ENCODE measurements at places on chromosomes 5 and 9. TPM values are rescaled to one million over a fixed set of nuclear protein-coding genes. Genes with fewer than 3 reads are reported as not detected.
A peak's percentile ranks its signal among the peaks of the same experiment; 100 is the strongest.

- no peak overlapping the region for H3K4me3 ChIP-seq
- no peaks in the 10 kb centered on the region for H3K36me3 ChIP-seq
- no peaks in the 10 kb centered on the region for H3K4me1 ChIP-seq
- H3K27me3 ChIP-seq = no peaks in the 10 kb centered on the region
- no peak overlapping the region for H3K27ac ChIP-seq
- no peak for DNase-seq
These were observed 50.7 kb upstream of the RIC1 start for GRCh38 chr9:5578018-5578697.

GRCh38 chr5:129724647-129725046, 23.2 kb upstream of the MINAR2 start:
- no peaks in the 10 kb centered on the region for H3K27me3 ChIP-seq
- no peak overlapping the region for H3K4me3 ChIP-seq
- H3K4me1 ChIP-seq = no peaks in the 10 kb centered on the region
- H3K27ac ChIP-seq = no peak overlapping the region
- no peaks in the 10 kb centered on the region for H3K36me3 ChIP-seq

DNA sequence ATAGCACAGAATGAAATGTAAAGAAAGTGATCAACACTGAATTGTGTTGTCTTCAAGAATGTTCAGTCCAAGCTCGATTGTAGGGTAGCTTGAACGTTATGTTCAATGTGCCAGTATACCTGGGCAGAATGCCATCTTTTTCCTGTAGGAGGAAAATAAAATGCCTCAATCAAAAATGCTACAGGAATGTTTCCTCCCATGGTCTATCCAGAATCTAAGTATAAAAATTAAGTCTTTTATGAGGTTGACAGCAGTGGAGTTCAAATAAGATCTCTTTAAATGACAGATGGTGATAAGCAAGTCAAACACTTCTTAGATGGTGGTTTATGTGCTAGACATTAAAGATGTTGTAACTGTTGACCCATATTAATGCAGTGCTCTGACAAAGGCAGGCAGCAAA, 488.6 kb downstream of the CSNK1G3 start:
- H3K27ac ChIP-seq = no peak overlapping the region
- no peaks in the 10 kb centered on the region for H3K27me3 ChIP-seq
- H3K4me1 ChIP-seq = no peaks in the 10 kb centered on the region
- no peaks in the 10 kb centered on the region for H3K36me3 ChIP-seq

- DNase-seq = no peak
- H3K27ac ChIP-seq = no peak overlapping the region
- no peaks in the 10 kb centered on the region for H3K4me1 ChIP-seq
- no peaks in the 10 kb centered on the region for H3K27me3 ChIP-seq
These were observed 173.0 kb upstream of the PDE4D start for GRCh38 chr5:60066502-60066901.

- peaks cover 19% of the 10 kb centered on the region for H3K36me3 ChIP-seq
- no peak overlapping the region for H3K4me3 ChIP-seq
- no peak overlapping the region for H3K27ac ChIP-seq
These were observed 53.5 kb upstream of the MCCC2 start for GRCh38 chr5:71533615-71534014.

- H3K4me1 ChIP-seq = no peaks in the 10 kb centered on the region
- no peaks in the 10 kb centered on the region for H3K36me3 ChIP-seq
- H3K4me3 ChIP-seq = no peak overlapping the region
- DNase-seq = no peak
- no peaks in the 10 kb centered on the region for H3K27me3 ChIP-seq
- no peak overlapping the region for H3K27ac ChIP-seq
These were observed 23.3 kb downstream of the CSF2 start for GRCh38 chr5:132096904-132097303.

- H3K27me3 ChIP-seq = no peaks in the 10 kb centered on the region
- H3K4me3 ChIP-seq = no peak overlapping the region
- H3K4me1 ChIP-seq = no peaks in the 10 kb centered on the region
- H3K36me3 ChIP-seq = no peaks in the 10 kb centered on the region
These were observed 15.2 kb upstream of the TERT start for GRCh38 chr5:1310118-1310517.

- H3K27me3 ChIP-seq = no peaks in the 10 kb centered on the region
- no peaks in the 10 kb centered on the region for H3K4me1 ChIP-seq
- H3K4me3 ChIP-seq = no peak overlapping the region
- no peak overlapping the region for H3K27ac ChIP-seq
These were observed 46.9 kb downstream of the LARP1 start for GRCh38 chr5:154802050-154802449.

GRCh38 chr5:133196441-133197085, 144.8 kb downstream of the HSPA4 start:
- no peaks in the 10 kb centered on the region for H3K27me3 ChIP-seq
- no peak for DNase-seq
- H3K4me3 ChIP-seq = no peak overlapping the region
- no peak overlapping the region for H3K27ac ChIP-seq
- H3K36me3 ChIP-seq = no peaks in the 10 kb centered on the region

GRCh38 chr5:1934056-1934394, 51.3 kb upstream of the IRX4 start:
- H3K36me3 ChIP-seq = no peaks in the 10 kb centered on the region
- no peaks in the 10 kb centered on the region for H3K27me3 ChIP-seq
- H3K4me3 ChIP-seq = no peak overlapping the region

DNA sequence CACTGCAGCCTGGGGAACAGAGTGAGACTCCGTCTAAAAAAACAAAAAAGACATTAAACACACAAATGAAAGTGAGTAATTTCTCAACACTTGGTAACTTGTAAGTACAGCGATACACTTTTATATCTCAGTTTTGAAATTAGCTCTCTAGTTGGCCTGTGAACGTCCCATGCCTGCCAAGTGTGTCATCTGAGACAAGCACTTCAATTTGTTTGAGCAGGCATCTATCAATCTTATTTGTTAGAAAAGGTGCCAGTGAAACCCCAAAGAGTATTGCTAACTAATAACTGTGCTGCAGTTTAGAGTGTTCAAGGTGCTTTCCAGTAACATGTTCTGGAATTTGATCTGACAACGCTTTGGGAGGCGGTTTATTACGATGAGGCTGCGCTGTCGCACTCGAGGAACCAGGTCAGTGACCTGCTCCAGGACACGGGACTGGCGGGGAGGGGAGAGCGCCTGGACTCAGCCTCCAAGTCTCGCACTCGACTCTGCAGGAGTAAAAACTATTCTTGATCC, 1.1 kb upstream of the SPIN1 start:
- H3K27ac ChIP-seq = peak overlapping the region; percentile 88
- no peaks in the 10 kb centered on the region for H3K36me3 ChIP-seq
- H3K27me3 ChIP-seq = no peaks in the 10 kb centered on the region
- peak overlapping the region; percentile 100 for H3K4me3 ChIP-seq
- peaks cover 11% of the 10 kb centered on the region for H3K4me1 ChIP-seq

DNA sequence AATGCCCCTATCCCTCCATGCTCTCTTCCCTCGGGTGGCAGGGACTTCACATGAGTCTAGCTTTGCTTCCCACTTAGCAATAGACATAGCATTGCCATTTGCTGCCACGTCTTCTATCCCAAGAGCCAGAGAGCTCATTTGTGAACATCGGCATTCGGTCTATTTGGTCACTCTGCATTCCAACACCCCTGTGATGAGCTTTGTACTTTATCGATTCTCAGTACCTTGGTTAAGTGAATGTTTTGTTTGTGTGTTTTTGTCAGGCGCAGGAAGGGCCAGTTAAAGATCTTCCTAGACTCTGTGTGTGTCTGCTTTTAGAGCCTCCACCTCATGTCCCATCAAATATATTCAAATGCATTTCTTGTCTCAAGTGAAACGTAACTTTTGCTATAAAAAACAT, 141.7 kb downstream of the TARS1 start:
- no peak overlapping the region for H3K27ac ChIP-seq
- no peaks in the 10 kb centered on the region for H3K36me3 ChIP-seq
- H3K27me3 ChIP-seq = no peaks in the 10 kb centered on the region
- no peak for DNase-seq

DNA sequence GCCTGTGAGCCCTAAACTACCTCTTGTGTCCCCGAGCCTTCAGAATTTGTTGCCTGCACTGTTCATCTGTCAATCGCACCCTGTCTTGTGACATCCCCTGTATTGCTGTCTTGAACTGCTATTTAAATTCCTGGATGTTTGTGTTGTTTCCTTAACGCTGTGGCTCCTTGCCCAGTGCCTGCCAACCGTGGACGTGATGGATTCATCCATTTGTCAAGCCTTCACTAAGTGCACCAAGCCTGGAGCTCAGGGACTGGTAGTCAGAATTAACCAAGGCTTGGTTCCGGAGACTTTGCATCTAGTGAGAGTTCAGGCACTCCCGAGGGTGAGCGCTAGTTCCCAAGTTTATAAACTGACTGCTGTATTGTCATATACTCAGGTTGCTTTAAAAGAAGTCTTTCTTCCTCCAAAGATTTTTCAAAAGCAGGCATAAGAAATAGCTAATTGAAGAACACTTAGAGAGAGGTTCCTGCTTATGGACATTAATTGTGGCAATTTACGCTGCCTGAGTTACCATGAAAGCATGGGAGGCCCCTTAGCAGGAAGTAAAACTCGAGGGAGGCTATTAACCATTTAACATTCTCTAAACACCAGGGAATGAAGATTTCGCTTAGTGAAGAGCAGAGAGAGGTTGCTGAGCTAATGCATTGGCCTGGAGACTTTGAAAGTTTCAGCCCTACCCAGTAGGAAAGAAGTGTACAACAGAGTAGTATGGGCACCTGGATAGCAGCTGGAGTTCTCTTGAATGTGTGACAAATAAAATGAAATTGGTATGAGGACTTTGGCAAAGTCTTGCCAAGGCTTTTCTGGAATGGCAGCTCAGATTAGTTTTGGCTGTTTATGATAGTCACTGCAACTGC, 29.0 kb downstream of the RGS3 start:
- peak overlapping the region; percentile 92 for H3K27ac ChIP-seq
- H3K4me1 ChIP-seq = peaks cover 48% of the 10 kb centered on the region
- H3K36me3 ChIP-seq = peaks cover 4% of the 10 kb centered on the region
- H3K27me3 ChIP-seq = no peaks in the 10 kb centered on the region
- no peak overlapping the region for H3K4me3 ChIP-seq

DNA sequence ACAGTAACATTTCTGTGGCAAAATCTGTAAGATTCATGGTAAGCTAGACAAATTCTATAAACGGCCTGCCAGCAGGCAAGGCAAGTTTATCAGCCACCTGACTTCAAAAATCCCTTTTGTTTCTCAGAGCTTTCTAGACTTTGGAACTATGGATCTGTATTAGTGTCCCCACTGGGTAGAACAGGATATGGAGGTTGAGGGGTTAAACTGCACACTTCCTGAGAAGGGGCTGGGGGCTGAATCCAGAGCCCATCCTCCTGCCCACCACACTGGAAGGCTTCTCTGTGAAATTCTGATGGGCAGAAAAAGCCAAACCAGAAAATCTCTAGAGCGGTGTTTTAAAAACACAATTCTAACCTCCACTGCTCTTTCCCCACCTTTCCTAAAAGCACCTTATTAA, 128.7 kb downstream of the ENTREP1 start:
- no peak overlapping the region for H3K4me3 ChIP-seq
- H3K4me1 ChIP-seq = no peaks in the 10 kb centered on the region
- H3K27me3 ChIP-seq = no peaks in the 10 kb centered on the region
- no peak for DNase-seq
- peaks cover 11% of the 10 kb centered on the region for H3K36me3 ChIP-seq
- H3K27ac ChIP-seq = no peak overlapping the region

DNA sequence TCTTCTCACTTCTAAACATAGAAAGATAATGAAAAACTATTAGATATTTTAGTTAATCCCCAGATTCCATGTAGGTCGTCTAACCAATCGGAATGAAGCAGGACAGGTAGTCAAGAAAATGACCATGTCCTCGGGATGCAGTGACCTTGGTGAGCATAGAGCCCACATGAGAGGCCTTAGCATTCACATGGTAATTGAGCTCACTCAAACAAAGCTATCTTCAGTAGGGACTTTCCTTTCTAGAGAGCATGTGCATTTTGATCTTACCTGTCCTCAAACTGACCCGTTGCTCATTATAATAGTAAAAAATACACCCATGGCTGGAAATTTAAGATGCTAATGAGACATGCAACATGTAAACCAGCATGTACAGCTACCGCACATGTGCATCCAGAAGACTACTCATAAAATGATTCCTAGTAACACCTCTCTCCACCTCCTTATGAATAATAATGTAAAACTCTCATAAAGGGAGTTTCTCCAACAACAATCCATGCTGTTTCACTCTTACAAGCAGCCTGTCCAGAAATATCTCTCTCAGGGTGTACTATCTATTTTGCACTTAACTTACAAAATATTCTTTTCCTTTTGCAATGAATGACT, 274.0 kb upstream of the CDH9 start:
- no peak overlapping the region for H3K4me3 ChIP-seq
- no peaks in the 10 kb centered on the region for H3K4me1 ChIP-seq

DNA sequence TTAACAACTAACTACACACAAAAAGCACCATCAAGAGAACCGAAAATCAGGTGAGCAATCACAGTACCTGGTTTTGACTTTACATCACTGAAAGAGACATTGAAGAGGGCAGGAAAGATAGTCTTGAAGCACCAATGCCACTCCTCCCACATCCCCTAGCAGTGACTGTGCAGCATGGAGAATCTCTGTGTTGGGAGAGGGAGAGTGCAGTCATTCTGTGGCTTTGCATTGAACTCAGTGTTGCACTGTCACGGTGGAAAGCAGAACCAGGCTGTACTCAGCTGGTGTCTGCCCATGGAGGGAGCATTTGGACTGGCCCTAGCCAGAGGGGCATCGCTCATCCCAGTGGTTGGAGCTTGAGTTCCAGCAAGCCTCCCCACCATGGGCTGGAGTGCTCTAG, 40.4 kb downstream of the C5 start:
- H3K4me1 ChIP-seq = no peaks in the 10 kb centered on the region
- H3K4me3 ChIP-seq = no peak overlapping the region
- H3K27ac ChIP-seq = no peak overlapping the region
- DNase-seq = no peak

DNA sequence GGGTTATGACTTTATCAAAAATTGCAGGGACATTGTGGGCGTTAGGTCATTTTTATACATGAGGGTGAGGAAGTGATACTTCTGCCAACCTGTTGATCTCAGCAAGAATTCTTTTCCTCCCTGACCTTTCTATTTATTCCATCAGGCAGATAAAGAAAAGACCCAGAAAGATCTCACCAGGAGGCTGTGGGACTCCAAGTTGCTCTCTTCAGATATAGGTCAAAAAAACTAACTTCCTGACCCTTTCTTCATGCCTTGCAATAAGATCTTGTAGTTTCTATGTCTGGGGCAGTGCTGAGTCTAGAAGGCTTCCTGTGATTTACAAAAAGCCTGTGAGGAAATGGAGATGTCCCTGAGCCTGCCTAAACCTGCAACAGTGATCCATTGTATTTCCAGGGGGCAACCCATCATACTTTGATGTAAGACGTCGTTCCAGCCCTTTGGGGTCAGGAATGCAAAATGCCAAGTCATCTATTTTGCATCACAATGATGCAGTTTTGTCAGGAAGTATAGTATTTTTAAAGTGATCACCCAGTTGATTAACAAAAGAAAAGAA, 22.0 kb upstream of the PIK3R1 start:
- H3K27ac ChIP-seq = peak overlapping the region; percentile 76
- no peak overlapping the region for H3K4me3 ChIP-seq
- H3K4me1 ChIP-seq = no peaks in the 10 kb centered on the region
- DNase-seq = no peak
- H3K27me3 ChIP-seq = no peaks in the 10 kb centered on the region
- no peaks in the 10 kb centered on the region for H3K36me3 ChIP-seq

- H3K36me3 ChIP-seq = peaks cover 11% of the 10 kb centered on the region
- DNase-seq = no peak
- H3K4me1 ChIP-seq = no peaks in the 10 kb centered on the region
- peak overlapping the region; percentile 82 for H3K27ac ChIP-seq
- peak overlapping the region; percentile 41 for H3K4me3 ChIP-seq
- H3K27me3 ChIP-seq = no peaks in the 10 kb centered on the region
These were observed 2.0 kb downstream of the OGN start for GRCh38 chr9:92402360-92402759.

LCN15 gene
- not detected for total RNA-seq

FAM81B gene
- not detected for total RNA-seq

CCDC192 gene
- not detected for total RNA-seq

ITGA1 gene
- 42.7 TPM for total RNA-seq

LOX gene
- 48.1 TPM for total RNA-seq

NIPBL gene
- total RNA-seq = 29.6 TPM

SLC22A5 gene
- 11.9 TPM for total RNA-seq

GABRB2 gene
- 0.21 TPM for total RNA-seq

MCTP1 gene
- 112 TPM for total RNA-seq
